ENCODE measurements at places on chromosomes 16 and 17.

DNA sequence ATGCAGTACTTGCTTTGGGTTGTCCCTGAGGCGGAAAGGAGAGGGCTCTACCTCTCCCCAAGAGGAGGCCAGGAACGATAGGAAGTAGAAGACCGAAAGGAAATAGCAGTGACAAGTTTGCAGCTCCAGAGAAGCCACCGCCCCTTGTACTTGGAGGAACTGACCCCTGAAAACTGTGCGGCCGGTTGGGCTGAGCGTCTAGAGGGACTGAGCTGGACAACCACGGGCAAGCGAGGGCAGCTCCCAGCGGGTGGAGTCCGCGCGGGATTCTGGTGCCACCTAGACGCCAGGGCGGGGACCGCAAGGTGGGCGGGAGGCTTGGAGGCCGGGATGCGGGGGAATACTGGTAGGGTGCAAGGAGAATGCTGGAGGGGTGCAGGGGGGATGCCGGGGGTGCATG, 1.3 kb upstream of the SLC6A4 start:
- no peak for DNase-seq

- no peak for DNase-seq
Measured at GRCh38 chr16:28549301-28549899, 4.3 kb upstream of the SGF29 start.

DNA sequence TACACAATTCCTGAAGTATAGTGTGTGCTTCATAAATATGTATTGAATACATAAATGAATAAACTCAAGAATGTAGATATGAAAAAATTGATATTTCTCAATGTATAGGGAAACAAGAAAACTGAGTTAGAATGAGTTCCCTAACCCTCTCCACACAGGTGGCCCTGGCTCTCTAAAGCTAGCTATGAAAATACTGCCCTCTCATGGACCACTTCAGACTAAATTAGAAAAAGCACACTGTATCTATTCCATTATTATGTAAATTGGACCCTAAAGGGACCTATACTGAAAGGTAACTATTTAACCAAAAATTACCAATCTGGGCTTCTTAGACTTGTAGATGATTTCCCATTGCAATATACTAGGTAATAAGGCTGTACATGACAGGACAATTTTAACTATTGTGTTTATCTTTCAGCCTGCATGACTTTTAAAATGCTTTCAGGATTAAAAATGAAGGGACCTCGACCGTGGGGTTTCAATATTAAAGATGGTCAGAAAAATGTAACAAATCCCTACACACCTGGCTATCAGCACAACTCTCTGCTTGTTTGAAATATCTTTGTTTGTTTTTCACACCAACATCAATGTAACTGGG, 672.5 kb upstream of the KIF2B start:
- DNase-seq: no peak

DNA sequence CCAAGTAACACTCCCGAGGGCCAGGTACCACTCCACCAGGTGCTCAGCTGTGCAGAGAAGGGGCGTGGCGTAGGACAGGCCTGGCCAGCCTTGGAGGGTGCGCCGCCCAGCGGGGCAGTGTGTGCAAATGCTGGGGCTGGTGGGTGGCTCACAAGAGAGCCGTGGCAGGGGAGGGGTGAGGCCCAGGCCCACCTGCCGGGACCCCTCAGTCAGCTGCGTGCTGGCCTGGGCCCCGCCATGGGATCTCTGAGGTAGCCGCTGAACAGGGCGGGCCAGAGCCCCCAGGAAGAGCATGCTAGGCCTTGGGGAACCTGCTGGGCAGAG, 8.8 kb downstream of the TPSG1 start:
- no peak for DNase-seq
